Mucosa of descending colon (tissue), 3 donors: ENCODE measurements at places on chromosomes 2 and 18.

DNA sequence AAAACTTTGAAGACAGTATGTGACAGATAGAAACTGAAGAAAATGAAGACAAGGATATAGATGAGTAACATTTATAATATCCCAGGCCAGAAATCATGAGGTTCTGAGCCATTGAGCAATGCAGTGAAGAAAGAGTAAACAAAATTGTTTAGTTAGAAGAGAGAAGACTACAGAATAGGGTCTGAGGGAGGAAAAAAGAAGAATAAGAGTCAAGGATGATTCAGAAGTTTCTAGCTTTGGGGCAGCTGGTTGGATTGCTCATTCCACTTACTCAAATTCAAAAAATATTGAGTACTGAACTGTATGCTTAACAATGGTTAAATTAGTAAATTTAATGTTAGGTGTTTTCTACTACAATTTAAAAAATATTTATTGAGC, 155.0 kb upstream of the OTX1 start:
- no peak for DNase-seq

DNA sequence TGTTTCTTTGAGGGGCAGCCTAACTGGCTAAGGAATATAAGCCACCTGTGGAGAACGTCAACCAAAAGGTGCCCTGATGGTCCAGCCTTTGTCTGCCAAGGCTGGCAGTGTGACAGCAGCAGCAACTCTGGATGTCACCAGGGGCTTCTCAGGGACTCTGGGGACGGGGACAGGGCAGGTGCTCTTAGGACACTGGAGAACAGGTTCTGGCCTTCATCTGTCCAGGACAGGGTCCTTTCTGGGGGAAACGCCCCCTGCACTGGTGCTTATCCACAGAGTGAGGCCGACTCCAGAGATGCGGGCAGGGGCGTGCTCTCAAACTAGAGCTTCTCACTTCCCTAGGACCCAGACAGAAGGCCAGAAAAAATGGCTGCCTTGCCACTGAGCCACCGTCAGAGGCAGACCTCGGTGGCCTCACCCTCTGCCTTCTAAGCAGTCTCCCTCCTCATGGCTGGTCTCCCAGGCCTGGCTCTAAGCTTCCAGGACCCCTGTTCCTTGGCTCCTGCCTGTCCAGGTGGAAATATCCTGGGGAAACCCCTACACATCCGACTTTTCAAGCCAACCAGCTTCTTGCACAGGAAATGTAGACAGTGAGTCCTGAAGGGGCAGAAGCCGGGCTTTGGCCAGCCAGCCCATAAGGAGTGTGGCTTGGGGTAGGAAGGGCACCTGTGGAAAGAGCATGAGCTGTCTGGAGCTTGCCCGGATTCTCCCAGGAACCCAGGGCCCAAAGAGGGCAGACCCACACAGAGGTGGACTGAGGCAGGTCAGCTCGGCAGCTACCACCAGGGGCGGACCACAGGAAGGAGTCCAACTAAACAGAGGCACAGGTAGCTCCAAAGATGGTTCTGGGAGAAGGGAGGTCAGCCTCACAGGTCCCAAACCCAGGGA, 11.3 kb upstream of the SFXN5 start:
- no peak for DNase-seq

- DNase-seq, result no peak
These were observed 1573.4 kb upstream of the NXPH2 start for GRCh38 chr2:140353541-140353940.

DNA sequence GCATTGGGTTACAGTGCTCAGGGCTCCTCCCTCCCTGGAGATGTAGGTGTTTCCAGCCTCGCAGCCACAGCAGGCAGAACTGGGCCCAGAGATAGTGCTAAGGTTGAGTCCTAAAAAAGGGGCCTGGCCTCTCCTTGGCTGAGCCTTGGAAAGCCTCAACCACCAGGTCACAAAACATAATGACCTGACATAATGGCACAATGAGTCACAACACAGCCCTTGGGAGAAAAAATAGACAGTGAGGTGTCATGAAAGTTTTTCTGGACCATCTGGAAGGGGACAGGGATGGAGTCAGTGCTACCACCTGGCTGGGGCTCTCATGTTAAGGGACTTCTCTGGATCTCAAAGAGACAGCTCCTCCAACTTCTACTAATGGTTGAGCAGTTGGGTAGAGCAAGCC, 92.4 kb upstream of the LCLAT1 start:
- no peak for DNase-seq
